GM13977 (cell line): ENCODE measurements at places on chromosomes 1 and 21.

GRCh38 chr1:156838972-156839371, 19.9 kb downstream of the INSRR start:
- peak; percentile 69 for DNase-seq

GRCh38 chr21:25489673-25490072, 117.6 kb downstream of the MRPL39 start:
- DNase-seq = no peak

- DNase-seq = no peak
Observed at GRCh38 chr1:197268012-197268411, at the start of gene CRB1. CRB1 (plus strand) TSS chr1:197268252; CDS start chr1:197268413, 161 bp downstream.

DNA sequence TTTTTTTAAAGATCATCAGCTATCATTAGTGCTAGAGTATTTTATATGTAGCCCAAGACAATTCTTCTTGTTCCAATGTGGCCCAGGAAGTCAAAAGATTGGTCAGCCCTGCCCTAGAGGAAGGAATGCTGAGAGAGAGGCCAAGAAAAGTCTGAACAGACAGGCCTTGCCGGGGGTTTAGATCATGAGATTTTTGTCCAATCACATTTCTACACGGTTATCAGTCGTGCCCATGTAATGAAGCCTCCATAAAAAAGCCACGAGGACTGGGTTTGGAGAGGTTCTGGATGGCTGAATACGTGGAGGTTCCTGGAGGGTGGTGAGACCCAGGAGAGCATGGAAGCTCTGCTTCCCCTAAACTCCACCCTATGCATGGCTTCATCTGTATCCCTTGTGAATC, 24.3 kb upstream of the ENO1 start:
- no peak for DNase-seq

DNA sequence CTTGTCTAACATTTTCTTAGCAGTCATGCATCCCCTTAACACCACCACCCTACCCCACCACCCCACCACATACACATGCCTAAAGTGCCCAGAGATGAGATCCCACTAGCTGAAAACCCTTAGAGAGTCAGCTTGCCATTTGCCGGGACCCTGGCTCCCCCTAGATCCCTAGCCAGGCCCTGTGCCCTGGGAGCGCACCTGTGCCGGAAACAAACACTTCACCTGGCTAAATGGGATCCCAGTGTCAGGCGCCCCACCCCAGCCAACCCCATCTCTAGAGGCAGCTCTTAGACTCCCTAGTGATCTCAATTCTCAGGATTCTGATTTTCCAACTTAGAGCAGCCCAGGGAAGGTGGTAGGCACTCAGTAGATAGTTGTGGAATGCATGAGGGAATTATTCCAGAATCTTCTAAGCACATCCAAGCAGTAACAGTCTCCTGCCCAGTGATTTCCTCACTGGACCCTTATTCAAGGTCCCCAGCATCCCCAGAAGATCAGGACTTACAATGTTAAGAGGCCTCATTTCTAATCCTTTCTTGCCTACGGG, 105.2 kb downstream of the LAMC2 start:
- no peak for DNase-seq

DNA sequence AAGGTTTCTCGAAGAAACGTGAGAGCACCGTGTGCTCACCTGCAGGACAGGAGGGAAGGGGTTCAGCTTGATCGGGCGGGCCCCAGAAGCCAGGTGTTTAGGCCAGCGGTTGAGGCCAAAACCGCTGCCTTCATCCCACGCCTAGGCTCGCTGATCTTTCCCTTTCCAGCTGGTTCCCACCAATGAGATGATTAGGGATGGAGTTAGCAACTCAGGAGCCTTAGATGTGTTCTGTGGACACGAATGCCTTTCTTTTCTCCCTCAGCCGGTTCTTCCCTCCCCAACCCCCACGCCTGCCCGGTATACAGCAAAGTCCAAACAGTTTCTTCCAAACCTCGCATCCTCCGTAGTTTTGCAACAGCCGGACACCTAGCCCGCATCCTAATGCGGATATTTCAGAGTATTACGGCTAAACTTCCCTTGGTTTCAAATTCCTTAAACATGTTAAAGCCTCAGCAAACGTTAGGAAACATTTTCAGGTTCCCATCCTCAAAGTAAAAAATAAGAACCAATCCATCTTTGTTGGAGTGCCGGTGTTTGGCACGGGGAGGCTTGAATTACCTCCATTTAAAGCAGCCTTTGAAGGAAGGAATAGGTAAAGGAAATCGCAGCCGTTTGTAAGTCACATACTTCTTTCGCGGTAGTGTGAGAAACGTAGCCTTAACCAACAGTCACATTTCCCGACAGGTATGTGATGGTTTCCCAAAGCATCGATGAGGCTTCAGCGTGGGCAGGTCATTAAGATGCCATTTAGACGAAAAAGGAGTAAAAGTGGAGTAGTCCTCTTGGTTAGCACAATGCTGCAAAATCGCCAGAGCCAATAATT, 1.1 kb downstream of the LRRC8C start:
- DNase-seq = no peak

DNA sequence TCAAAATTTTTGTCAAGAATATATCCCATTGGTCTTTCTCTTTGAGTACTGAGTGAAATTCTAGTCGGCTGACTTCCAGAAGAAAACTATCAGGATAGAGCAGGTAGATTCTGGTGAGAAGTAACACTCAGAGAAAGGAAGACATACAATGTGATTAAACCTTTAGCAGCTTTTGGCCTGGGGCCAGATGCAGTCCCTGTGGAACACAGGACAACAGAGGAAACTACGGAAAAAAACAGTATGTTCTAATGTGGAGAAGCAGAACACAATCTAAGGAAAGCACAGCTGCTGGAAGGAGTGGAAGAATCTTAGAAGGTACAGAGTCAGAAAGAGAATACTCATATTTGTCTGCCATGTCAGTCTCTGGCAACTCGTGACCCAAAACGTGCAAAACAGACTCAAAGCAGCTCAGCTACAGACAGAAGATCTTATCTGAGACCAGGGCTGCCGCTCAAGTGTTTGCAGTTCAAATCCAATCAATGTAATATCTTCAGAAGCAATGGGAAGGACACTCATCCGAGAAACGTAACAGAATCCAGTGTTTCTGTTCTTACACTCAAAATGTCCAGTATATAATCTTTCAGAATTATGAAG, 283.8 kb downstream of the MRPL39 start:
- DNase-seq = no peak

DNA sequence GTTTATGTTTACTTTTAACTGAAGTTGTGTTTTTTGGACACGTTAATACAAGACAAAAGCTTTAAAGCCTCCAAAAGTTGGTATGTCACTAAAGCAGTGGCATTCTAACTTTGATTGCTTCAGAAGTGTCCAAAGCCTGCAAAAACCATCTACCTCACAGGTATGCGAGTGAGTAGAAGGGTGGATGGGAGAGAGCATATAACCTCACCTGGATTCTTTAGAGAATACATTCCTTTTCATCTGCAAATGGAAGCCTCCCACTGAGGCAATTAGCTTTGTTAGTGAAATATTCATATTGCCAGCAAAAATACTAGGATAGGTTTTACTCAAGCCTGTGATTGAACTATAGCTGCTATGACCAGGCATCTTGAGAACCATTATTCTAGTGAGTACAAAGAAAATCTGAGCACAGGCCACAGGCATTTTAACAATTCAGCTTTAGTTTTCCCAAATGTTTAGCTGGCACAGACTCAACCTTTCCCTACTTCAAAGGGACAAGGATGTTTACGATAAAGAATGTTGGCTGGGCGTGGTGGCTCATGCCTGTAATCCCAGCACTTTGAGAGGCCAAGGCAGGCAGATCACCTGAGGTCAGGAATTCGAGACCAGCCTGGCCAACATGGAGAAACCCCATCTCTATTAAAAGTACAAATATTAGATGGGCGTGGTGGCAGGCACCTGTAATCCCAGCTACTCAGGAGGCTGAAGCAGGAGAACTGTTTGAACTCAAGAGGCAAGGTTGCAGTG, 39.7 kb downstream of the MAP3K21 start:
- DNase-seq = no peak

- DNase-seq = no peak
Observed at GRCh38 chr1:213003256-213003655, 12.4 kb downstream of the ANGEL2 start.

DNA sequence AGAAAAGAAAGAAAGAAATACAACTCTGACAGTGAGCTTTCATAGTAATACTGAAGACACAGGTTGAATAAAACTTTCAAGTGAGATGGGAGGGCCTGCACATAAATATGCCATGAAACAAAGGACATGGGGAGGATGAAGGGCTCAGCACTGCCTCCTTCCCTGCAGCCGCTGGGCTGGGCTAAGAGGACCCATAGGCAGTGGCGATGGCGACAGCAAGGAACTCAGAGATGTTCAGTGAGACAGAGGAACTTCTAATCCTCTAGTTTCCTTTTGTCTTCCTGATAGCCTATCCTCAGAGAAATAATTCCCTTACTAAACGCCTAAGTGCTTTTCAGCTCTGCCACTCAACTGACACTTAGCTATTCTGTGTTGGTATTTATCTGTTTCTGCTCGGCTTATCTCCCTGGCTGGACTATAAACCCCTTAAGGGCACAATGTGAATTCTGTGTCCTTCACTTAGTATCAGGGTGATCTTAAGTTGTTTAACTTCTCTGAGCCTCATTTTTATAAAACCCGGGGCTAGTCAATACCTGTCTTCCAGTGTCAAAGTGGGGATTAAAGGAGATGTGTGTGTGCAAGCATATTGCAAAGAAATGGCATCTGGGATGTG, 24.4 kb upstream of the IER5 start:
- DNase-seq = no peak

DNA sequence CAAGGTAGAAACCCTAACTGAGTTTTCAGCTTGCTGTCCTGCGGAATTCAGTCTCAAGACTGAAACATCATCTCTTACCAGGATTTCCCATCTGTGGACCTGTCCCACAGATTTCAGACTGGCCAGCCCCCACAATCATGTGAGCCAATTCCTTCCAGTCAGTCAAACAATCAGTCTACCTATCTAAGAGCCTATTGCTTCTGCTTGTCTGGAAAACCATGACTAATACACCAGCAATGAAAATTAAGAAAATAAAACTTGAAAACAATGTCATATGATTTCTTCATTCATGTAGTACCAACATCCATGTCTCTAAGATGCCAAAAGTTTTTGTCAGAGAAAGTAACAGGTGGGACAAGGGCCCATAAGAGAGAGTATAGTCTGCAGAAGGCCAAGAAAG, 57.6 kb upstream of the CRB1 start:
- no peak for DNase-seq

DNA sequence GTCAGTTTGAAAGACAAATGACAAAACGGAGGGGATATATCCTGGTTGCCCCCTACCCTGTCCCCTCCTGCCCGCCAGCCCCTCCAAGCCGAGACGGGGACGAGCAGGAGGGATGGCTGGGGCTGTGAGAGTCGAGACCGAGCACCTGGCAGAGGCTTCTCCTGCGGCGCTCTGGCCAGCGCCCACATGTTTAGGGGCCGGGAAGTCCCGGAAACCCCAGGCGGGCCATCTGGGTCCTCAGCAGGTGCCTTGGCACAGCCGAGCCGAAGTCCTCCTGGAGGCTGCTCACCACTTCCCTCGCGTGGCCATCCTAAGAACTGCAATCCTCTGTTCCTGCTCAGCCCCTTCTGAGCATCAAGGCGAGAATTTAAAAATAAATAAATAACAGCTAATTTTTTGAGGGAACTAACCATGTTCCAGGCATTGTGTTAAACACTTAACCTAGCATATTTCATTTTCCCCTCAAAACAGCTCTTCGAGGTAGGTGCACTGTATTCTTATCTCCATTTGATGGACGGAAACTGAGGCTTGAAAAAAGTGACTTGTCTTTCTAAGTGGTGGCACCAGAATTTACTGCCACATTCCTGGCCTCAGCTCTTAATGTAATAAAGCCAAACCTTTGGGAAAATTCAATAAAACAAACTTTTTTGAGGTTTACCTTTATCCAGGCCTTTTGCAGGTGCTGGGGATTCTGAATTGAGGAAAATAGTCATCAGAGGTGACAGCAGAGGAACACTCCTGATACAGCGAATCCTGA, 3.5 kb upstream of the RIMS3 start:
- DNase-seq = peak; percentile 87

DNA sequence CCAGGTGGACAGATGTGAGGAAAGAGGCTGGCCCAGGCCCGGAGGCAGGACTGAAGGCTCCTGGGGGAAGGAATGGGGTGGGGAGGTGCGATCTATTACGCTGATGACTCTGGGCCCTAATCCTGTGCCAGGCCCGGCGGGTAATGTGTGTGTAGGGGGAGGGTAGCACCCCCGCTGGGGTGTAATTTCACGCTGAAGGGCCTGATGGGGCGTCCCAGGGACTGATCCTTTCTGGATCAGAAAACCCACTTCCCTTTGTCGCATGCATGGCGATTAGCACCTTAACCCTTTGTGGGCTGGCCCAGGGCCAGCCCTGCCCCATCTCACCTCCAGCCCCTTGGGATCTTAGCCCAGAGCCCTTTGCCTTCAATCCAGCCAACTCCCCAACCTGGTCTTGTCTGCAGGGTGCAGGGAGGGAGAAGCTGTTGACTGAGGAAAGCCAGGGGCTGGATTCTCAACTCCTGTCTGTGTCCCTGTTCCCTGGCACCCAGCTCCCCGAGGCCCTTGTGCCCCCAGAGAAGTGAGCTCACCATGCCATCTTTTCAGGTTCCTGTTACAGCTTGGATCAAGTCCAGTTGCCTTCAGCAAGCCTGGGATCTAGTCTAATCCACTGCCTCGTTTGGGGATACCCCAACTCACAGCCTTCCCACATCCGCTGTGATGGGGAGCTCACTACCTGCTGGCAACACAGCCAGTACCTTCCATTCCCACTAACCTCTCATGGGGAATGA, 26.0 kb downstream of the KNCN start:
- no peak for DNase-seq

GRCh38 chr1:156852418-156852874, 6.5 kb downstream of the INSRR start:
- no peak for DNase-seq

- DNase-seq = no peak
Observed at GRCh38 chr21:36759348-36760083, 60.6 kb downstream of the SIM2 start.

- no peak for DNase-seq
Observed at GRCh38 chr21:38760017-38760761, 45.5 kb upstream of the ETS2 start.

DNA sequence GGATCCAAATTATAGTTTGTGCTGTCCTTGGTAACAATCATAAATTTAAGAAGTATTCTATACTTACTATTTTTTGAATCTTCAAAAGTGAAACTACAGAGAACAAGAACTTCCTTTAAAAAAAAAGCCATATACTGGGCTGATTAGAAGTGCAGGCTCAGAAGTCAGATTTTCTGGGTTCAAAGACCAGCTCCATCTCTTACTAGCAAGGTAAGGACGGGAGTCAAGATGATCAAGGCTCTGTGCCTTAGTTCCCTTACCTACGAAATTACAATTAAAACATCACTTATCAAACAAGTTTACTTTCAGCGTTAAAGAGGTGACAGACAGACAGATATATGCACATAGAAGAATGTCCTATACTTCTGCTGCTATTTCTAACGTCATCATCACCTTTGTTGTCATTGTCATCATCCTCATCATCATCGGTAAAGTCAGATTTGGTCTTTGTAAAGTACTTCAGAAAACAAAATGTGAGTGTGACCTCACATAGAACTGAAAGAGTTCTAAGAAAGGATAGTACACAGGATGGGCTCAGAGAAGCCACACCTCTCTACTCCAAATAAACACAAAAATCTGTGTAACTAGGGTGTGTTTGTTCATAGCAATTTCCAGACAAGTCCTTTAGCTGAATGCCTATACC, 178.7 kb downstream of the VAV3 start:
- DNase-seq = no peak

GRCh38 chr21:34021726-34022125, 51.7 kb upstream of the MRPS6 start:
- DNase-seq = no peak
